Caco-2 (cell line): ENCODE measurements at places on chromosomes 13 and 19. TPM values are rescaled to one million over a fixed set of nuclear protein-coding genes. Genes with fewer than 3 reads are reported as not detected.

The KRTDAP gene
- total RNA-seq, result not detected in 2 replicates

The PTGIR gene
- total RNA-seq, result not detected in 2 replicates

The HSH2D gene
- total RNA-seq, result 0.23 and 0.35 TPM in 2 replicates

The ZNF607 gene
- total RNA-seq, result 14.5 and 15.4 TPM in 2 replicates

The ANGPTL8 gene
- total RNA-seq, result not detected in 2 replicates

The ZNF614 gene
- 7.8 and 8.7 TPM in 2 replicates for total RNA-seq

The JSRP1 gene
- total RNA-seq, result not detected in 2 replicates

The SKA3 gene
- total RNA-seq, result 33.3 and 37.5 TPM in 2 replicates

The SMIM24 gene
- total RNA-seq, result 1.2 and 1.7 TPM in 2 replicates

The MOB3A gene
- 10.8 and 11.7 TPM in 2 replicates for total RNA-seq

The HS6ST3 gene
- not detected in 2 replicates for total RNA-seq

The NPHS1 gene
- total RNA-seq, result not detected in 2 replicates

The NLRP11 gene
- 0.26 and 0.43 TPM in 2 replicates for total RNA-seq

The LRRC63 gene
- total RNA-seq, result not detected in 2 replicates

The CAB39L gene
- total RNA-seq, result 40.6 and 48.6 TPM in 2 replicates

The CYP2A7 gene
- not detected in 2 replicates for total RNA-seq

The FAAP24 gene
- total RNA-seq, result 9.6 and 12.0 TPM in 2 replicates

The ONECUT3 gene
- not detected in 2 replicates for total RNA-seq

The LMTK3 gene
- 22.4 and 22.6 TPM in 2 replicates for total RNA-seq

The ZNF439 gene
- 2.3 and 3.1 TPM in 2 replicates for total RNA-seq

The CD177 gene
- 0.14 TPM in 1 of 2 replicates, not detected in the other for total RNA-seq

The ZNF443 gene
- total RNA-seq, result 5.1 and 6.1 TPM in 2 replicates

The DNAJB1 gene
- 79.5 and 80.2 TPM in 2 replicates for total RNA-seq

The CTXN1 gene
- total RNA-seq, result 7.4 and 9.1 TPM in 2 replicates
